NCI-H1105 treated with DMSO at 0.1 percent for 48 hours (cell line): ENCODE measurements at places on chromosomes 7 and 10.

- no peak for DNase-seq
Measured at GRCh38 chr10:126904818-126905701, at the start of gene DOCK1. DOCK1 (plus strand) TSS chr10:126905428; CDS start chr10:126905518, 90 bp downstream.

DNA sequence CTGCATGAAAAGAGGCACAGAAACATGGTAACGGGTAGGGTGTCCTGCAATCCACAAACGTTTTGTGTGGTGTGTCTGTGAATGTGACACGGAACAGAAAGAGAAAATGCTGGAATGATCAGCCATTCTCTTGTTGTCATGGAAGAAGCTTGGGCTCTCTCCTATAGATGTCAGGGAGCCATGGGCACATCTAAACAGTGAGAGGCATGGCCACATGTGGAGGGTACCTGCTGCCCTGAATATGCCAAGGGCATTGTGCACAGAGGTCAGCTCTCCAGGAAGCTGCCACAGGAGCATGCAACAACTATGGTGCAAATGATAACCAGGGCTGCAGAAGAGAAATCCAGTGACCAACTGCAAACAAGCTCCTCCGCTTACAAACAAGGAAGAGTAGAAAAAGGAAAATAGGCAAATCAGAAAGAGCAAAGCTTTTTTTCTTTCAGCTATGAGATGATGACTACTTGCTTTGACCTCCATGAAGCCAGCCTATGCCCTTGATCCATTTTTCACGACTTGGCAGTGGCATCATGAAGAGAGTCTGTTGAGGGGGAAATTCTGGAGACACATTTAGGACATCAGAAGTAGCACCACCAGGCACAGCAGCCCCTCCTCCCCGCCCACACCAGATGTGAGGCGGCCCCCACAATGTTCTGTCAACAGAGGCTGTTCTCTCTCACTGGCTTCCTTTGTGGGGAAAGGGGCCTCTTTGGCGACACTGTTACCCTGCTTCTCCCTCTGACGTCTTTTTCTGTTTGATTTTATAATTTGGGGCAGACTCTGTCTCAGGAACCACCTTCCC, 4.8 kb upstream of the PDE1C start:
- DNase-seq: no peak

DNA sequence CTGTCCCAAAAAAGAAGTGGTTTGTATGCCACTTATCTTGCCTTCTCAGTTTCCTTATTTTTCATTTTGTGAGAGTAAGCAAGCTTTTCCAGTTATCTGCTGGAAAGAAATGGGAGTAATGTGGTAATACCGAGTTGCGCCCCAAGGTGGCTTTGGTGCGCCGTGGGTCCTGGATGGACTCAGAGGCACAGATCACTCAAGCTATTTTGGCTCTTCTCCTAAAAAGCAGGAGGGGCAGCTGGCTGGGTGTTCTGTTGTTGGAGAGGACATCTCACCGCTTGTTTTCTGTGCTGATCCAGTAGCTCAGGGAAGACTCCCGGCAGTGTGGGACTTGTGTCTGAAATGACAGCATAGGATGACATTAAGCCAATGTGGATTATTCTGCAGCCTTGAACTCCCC, 16.4 kb downstream of the PRKRIP1 start:
- DNase-seq: no peak

DNA sequence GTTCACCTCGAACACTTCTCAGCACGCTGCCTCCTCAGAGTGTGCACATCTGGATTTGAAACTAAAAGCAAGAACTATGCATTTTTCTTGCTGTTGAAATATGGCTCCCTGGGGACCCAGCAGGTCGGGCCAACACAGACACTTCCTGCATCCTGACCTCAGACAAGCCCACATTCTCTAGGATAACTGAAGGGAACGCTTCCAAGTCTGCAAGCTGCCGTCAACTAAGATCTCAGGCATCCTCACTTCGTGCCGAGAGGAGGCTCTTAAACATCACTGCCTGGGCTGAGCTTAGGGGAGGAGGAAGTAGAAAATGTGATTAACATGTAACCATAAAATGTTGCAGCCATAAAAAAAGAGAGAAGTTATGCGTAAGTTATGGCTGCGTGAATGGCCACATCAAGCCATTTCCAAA, 65.5 kb downstream of the PYROXD2 start:
- no peak for DNase-seq

DNA sequence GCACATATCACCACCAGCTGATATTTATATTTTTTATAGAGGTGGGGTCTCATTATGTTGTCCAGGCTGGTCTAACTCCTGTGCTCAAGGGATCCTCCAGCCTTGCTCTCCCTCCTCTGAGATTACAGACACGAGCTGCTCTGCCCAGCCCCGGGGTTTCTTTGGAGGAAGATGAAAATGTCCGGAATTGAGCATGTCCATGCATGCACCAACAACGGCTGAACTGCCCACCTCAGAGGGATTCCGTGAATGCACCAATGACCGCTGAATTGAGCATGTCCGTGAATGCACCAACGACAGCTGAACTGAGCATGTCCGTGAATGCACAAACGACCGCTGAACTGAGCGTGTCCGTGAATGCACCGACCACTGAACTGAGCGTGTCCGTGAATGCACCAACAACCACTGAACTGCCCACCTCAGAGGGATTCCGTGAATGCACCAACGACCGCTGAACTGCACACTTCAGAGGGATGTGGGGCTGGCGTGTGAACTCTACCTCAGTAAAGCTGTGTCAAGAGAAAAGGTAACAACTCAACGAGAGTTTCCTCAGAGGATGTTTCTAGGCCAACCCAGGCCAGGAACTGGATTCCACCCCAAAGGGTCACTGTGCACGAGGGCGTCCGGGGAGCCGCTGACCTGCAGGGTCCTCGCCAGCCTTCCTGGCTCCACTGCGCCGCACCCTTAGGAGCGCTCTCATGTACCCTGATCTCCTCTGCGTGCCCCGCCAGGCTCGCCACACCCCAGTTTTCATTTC, 34.9 kb upstream of the INPP5A start:
- DNase-seq: no peak

- peak; percentile 44 for DNase-seq
Measured at GRCh38 chr7:8035647-8036518, 67.3 kb downstream of the GLCCI1 start.

- no peak for DNase-seq
Measured at GRCh38 chr10:61391281-61391680, 61.9 kb downstream of the TMEM26 start.

GRCh38 chr7:29289156-29290021, 94.8 kb downstream of the CHN2 start:
- DNase-seq: peak; percentile 68

GRCh38 chr7:45670227-45670626, 96.1 kb downstream of the ADCY1 start:
- no peak for DNase-seq

DNA sequence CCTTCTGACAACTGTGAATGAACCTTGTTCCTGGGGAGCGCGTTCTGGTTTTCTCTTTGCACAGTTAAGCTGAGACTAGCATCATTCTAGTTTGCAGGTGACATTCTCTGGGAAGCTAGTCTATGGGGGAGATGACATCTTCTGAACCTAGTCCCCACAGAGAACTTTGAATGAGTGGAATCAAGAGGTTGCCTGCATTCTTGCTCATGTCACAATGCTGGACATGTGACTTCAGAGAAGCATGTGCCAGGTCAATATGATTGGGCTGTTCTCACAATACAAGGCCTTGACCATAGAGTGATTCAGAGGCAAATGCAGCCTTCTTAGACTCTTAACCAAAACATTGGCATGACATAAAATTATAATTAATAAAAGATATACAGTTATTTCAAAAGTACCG, 22.1 kb downstream of the KLLN start:
- DNase-seq: no peak

DNA sequence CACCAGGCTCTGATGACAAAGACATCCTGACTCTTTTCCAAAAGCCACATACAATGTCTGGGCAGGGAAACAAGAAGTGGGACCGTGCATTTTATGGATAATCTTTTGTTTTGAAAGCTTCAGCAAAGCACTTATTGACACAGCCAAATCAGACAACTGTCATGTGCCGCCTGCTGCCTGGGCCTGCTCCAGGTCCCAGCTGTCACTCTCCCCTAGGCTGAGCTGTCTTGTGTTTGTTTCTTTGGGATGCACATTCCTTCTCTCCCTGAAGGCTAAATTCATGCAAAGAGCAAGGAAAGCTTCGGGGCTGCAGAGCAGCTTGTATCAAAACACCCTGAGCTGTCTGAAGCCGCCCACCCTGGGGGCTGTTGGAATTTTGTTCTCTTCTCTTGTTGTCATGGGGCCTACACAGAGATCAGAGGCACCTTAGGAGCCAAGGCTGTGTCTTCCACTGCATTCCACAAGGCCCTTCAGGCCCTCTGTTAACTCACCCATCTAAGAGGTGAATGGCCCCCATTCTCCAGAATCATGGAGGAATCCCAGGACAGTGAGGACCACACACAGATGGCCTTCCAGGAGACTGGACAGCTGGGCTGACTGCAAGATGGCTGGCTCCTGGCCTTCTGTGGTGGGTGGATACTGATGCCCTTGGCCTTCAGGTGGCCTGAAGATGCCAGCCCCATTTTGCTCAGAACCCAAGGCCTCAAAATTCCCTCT, 17.8 kb upstream of the SLC18A2 start:
- DNase-seq: no peak

DNA sequence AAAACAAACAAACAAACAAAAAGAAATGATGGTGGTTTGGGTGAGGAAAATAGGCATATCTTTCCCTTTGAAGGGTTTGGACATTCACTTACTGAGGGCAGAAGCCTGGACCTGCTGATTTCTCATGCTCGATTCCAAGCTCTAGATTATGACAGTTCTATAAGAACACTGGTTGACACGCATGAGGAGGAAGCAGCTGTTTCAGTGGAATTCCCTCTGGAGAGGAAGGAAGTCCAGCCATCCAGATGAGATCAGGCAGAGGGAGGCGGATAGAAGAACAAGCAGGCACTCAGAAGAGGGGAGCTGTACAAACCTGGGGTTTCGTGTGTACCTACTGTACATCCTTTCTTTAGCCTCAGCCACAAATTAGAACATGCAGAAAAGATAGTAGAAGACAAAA, 691.9 kb downstream of the INHBA start:
- DNase-seq: no peak

DNA sequence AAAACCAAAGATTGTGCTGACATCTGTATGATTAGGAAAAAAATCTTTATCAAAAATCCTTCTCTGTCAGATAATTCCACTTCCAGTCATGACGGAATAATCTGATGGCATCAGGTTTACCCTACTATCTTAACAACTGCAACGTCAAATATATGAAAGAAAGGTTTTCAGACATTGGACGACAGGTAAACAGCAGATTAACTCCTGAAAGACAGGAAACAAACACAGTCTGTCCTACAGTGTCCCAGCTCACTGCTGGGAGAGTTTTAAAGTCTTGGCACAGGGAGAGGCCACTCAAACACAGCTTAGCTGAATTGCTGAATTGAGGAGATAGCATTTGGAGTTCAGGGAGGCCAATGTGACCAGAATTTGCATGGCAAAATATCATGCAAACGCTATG, 186.3 kb upstream of the KCTD7 start:
- DNase-seq: no peak

- no peak for DNase-seq
Measured at GRCh38 chr7:107690084-107690483, 29.5 kb downstream of the SLC26A4 start.

DNA sequence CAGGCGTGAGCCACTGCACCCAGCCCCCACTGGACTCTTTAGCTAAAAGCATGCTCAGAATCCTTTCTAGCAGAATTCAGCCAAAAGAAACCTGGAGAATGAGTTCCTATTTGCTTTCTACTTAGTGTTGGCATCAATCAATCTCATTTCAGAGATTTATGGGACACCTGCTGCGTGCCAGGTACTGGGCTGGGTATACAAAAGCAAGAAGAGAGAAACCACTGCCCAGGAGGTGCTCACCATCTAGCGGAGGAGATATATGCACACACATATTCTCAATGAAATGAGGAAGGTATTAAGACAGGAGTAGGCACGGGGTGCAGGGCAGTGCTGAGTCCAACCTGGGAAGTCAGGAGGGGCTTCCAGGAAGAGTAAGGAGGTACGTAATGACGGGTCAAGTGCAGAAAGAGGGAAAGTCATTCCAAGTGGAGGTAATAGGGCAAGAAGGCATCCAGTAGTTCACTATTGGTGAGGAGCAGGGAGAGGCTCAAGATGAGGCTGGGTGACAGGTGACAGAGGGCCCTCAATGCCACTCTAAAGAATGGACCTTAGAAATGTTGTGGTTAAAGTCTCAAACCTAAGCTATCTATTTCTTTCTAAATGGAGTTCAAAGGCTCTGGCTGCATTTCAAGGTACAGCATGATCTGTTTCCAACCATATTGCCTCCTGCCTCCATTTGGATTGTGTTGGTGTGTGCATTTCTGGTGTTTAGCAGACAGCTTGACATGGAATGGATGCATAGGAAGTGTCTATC, 22.1 kb downstream of the ABLIM1 start:
- DNase-seq: no peak

- no peak for DNase-seq
Measured at GRCh38 chr7:153397906-153398305, 638.4 kb downstream of the ACTR3B start.

- no peak for DNase-seq
Measured at GRCh38 chr7:69992938-69993337, 394.7 kb downstream of the AUTS2 start.

DNA sequence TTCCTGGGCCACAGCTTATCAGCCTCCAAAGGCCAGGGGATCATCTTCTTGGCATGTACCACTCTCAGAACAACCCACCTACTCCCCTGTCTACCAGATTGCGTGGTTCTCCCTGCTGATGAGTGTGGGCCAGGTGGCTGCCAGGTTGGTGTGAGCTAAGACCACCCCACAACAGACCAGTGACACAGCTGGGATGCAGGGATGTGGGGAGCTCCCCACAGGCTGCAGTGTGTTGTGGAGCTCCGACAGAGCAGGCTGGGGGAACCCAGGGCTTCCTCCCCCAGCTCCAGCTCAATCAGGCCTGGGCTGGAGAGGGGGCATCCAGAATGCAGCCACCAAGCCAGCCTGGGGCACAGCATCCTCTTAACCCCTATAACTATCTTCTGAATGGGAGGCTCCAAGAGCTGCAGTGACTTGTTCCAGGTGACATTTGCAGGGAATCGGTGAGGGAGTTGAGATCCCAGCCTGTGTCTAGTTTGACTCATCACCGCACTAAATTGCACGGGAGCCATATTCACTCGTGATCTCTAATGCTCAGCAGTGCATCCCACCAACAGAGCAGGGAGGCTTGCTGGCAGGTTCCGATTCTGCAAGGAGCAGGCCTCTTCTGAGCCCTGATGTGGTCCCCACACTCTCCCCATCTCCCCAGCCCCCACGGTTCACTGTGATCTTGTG, 596 bp upstream of the GDF2 start:
- DNase-seq: no peak

DNA sequence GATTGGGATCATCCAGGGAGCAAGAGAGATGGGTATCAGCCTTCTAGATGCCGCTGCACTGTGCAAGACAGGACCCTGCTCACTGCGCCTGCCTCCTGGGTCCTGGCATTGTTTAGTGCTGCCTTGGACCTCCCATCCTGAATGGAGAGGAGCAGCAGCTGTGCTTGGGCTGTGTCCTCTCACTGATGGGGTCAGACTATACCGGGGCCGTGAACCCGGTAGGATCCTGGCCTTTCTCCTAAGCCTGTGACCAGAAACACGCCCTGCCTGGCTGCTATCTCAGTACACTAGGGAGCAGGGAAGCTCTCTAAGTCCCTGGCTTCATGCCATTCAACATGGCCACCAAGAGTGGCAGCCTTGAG, 309.4 kb upstream of the ZNF32 start:
- no peak for DNase-seq

- DNase-seq: no peak
Measured at GRCh38 chr7:24706211-24707170, 50.8 kb downstream of the GSDME start.

GRCh38 chr10:44125879-44126278, 259.0 kb downstream of the CXCL12 start:
- DNase-seq: no peak

GRCh38 chr10:101525848-101526247, 62.2 kb downstream of the POLL start:
- DNase-seq: no peak
